ENCODE measurements at places on chromosomes 16 and 17.
A peak's percentile ranks its signal among the peaks of the same experiment; 100 is the strongest.

GRCh38 chr17:81940538-81941483 is 3.7 kb upstream of the PYCR1 start:
- DNase-seq, result no peak

DNA sequence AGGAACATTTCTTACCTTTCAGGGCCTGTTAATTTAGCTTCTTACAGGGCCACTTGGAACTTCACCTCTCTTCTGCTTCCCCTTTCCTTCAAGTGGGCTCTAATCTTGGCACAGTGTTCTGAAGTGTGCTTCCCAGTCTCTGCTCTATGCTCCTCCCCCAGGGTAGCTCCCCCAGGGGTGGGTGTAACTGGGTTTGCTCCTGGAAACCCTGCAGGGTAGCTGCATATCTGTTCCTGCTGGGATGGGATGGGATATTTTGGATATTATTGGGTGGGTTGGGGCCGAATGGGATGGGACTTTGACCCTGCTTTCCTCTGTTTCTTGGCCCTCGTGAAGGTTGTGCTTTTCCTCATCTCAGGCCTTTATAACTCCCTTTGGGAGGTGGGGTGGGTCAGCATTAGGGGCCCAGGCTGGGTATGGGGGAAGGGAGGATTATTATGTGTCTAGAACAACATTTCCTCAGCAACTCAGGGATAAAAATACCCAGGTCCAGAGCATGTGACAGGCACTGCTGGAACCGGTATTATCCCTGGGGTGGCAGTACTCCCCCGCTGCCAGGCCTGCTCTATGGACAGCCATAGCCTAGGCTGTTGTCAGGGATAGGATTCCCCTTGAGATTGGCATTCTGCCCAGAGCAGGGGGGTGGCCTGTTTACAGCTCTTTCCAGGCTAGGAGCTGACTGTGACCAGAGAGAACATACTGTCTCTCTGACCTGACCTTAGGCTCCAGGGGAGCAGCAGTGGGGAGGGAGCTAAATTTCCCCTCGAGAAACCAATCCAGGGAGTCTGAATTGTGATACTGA is 5.0 kb downstream of the NFE2L1 start:
- peak; percentile 30 for DNase-seq

GRCh38 chr16:84613408-84614072 is 4.3 kb downstream of the COTL1 start:
- DNase-seq, result no peak

DNA sequence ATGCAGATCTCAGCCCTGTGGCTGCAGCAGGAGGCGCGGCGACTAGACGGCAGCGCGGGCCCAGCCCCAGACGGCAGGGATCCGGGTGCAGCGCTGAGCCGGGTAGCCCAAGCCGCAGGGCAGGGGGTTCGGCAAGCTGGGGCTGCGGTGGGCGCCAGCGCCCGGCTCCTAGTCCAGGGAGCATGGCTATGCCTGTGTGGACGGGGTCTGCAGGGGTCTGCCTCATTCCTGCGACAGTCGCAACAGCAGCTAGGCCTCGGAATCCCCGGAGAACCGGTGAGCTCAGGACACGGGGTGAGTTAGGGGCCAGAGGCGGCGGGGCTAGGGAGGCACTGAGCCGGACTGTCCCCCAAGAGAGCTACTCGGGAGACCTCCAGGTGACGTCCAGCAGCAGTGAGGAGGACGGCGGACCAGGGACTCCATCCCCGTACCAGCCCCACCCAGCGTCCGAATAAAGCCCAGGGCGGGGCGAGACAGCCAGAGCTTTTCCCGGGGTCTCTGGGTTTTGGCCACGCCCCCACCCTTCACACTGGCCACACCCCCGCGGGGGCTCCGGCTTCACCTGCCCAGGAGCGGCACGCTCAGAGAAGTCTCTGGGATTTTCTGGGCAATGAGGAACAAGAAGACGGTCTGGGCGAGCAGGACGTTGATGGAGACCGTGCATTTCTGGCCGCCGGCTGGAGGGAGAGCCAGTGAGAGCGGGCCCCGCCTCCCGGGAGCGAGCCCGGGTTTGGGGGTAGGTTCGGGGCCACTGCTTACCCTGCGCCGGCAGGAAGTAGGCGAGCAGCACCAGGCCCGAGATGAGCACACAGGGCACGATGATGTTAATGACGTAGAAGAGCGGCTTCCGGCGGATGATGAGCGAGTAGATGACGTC is 1.1 kb downstream of the C17orf107 start:
- no peak for DNase-seq

- no peak for DNase-seq
These were observed 23.1 kb upstream of the TMEM94 start for GRCh38 chr17:75433218-75433783.

- DNase-seq, result no peak
These were observed 23.7 kb downstream of the GPR142 start for GRCh38 chr17:74390680-74391653.

DNA sequence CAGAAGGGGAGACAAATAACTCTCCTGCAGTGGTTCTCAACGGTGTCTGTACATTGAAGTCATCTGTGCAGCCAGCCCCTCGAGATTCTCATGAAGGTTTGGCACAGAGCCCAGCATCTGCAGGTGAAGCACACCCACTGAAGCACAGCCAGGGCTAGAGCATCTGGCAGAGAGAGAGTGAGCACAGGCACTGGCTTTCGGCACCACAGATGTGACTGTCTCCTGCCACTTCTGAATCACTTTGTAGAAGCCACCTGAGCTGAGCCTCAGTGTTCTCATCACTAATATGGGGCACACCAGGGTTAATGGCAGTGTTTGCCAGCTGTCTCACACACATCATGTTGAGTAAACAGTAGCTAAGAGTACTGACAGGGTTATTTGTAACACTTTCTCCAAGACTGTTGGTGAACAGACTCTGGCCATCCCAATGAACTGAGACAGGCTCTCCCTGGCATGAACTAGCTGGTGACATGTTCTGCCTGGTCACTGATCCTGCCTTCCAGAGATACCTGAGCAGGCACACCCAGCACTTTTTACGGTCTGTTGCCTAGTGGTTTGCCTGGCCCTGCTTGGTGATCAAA is 10.9 kb downstream of the HSPB9 start:
- DNase-seq, result peak; percentile 26

DNA sequence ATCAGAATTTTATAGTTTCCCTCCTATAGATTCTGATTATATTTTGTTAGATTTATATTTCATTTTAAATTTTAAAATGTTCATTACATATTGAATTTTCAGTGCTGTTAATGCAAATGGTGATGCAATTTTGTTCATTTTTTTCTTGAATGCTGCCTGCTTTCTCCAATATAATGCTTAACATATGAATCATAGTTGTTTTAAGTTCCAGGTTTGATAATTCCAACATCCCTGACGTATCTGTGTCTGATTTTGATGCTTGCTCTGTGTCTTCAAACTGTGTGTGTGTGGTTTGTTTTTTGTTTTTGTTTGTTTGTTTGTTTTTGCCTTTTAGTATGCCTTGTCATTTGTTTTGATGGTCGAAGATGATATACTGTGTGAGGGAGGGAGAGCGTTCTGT is 134.7 kb upstream of the ELAC2 start:
- no peak for DNase-seq

DNA sequence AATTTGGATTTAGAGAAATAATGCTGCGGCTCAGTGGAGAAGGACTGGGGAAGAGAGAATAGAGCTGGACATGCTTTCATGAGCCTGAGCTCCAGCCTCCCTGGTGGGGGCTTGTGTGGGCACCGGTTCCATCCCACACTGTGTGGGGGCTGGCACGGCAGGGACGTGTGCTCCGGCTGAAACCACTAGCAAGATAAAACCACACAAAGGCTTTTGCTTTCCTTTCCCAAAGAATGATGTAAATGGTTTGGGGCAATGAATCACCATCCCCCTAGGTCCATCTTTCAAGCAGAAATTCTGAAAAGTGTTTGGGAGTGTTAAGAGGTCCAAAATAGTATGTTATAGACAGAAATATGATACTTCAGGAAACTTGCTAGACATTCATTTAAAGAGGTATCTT is 77.0 kb downstream of the CDH11 start:
- DNase-seq, result peak; percentile 2

- no peak for DNase-seq
These were observed 1.1 kb upstream of the PIGQ start for GRCh38 chr16:568401-569258.

- DNase-seq, result no peak
These were observed 11.4 kb upstream of the MYH13 start for GRCh38 chr17:10384175-10384574.

DNA sequence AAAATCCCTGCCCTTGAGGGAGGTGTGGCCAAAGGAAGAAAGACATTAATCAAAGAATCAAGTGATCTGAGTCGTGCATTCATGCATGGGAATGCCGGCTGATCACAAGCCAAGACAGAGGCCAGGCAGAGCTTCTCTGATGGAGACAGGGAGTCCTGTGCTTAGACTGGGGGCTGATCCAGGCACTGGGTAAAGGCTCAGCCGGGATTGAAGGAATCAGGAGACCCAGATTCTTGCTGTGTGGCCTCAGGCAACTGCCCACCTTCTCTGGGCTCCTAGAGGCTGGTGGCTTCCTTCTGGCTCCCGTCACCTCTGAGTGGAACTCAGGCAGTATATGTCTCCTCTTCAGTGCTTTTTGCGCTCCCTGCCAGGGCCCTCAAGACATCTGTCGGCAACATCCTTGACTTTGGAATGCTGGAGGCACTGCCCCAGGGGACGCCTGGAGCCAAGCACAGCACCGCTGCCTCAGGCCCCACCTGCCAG is 17.7 kb downstream of the RAI1 start:
- peak; percentile 46 for DNase-seq

- no peak for DNase-seq
These were observed 38.5 kb downstream of the CHD9 start for GRCh38 chr16:53093162-53093744.

Measured in ELR (cell line).